Bone marrow (tissue), 2 donors: ENCODE measurements at places on chromosomes 4 and X.

DNA sequence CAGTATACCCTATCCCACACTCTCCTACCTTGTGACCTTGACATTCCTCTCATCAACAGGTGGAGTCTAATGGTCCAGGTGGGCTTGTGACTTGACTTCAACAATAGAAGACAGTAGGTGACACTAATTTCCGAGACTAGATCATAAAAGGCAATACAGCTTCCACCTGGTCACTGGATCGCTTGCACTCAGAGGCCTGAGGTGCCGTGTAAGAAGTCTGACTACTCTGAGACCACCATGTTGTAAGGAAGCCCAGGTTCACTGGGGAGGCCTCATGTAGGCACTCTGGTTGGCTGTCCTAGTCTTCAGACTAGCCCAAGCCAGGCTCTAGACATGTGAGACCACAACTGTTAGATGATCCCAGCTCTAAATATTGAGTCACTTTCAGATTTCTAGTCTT lies 370.4 kb downstream of the MID1IP1 start:
- no peak for DNase-seq

- DNase-seq = no peak
Measured at GRCh38 chr4:185341377-185341776, 54.3 kb downstream of the LRP2BP start.

- DNase-seq = no peak
Measured at GRCh38 chrX:30751497-30751896, 98.3 kb downstream of the GK start.

- DNase-seq = no peak
Measured at GRCh38 chr4:11514779-11515419, 86.2 kb upstream of the HS3ST1 start.

DNA sequence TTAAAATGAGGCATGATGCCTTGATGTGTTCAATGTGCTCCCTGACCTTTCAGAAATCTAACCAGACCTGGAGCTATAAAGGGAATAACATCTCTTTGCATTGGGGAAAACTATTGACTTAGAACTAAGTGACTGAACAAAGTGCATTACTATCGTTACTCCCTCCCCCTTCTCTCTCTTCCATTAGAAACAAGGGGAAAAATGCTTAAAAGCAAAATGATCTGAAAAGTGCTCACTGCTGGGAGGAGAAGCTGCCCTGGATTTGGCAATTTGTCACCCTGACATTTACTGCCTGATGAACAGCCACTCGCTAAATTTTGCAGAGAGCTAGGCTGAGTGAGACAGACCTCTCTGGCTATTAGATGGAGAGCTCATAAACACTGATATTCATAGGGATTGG lies 48.6 kb upstream of the PARM1 start:
- no peak for DNase-seq

- no peak for DNase-seq
Measured at GRCh38 chr4:174742561-174742960, 86.5 kb downstream of the GLRA3 start.

DNA sequence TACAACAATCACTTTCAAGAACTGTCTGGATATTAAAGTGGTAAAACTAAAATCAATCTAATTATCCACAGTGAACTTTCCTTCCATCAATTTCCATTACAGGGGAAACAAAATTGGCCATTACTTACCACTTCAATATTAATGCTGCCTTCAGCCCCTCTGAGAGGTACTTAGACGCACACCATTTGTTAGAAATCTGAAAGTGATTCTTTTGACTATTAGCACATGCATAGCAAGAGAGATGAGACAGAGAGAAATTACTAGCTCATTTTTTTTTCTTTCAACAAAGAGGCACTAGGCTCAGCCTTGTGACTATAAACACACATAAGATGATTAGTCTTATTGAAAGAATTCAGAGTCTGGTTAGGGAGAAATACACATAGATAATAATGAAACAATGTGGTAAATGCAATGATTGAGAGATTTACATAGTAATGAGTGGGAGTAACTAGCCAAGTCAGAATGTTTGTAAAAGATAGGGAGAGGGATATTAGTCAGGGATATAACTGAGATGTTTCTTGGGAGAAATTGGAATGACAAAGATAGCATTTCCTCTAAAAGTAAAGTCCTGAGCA lies 93.3 kb downstream of the YIPF7 start:
- no peak for DNase-seq

DNA sequence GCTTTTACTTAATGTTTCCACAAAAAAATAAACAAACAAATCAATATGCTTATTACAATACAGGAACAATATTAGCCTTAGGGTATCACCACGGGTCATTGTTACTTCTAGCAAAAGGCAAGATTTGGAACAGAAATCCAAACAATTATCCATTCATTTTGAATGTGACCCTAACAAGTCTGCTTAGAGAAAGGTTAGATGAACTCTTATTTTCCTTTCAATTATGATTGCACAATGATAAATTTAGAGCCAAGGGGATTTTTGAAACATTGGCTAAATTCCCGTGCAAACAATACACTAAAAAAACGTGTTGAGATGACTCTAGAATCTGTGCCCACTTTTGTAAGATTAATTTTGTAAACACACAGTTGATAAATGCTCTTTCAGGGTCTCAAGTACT lies 474.7 kb downstream of the PCDH7 start:
- no peak for DNase-seq

- DNase-seq = no peak
Measured at GRCh38 chrX:123311486-123311885, 127.4 kb downstream of the GRIA3 start.

- DNase-seq = no peak
Measured at GRCh38 chrX:77597511-77597910, 150.3 kb downstream of the FGF16 start.

DNA sequence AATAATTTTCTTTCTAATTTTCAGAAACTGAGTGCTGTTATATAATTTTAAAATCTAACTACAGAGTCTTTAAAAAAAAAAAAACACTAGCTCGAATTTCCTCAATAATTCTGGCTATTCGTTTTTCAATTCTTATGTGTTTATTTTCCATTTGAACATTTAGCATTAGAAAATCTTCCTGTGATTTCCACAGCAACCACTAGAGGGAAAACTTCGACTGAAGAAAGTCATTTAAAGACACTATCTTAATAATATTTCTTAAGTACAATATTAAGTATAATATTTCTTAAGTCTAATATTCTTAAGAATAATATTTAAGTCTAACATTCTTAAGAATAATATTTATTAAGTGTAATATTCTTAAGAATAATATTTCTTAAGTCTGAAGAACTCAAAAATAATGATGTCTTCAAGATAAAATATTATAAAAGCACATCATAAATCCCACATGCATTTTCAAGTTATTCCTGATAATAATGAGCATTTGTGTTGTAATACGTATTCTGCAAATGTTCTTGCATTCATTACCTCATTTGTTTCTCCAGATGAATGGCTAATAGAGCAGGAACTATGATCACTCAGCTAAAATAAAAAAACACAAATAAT lies 118.4 kb upstream of the WDR17 start:
- DNase-seq = no peak

GRCh38 chrX:102950908-102951866 lies 14.1 kb downstream of the RAB40AL start:
- DNase-seq = peak; percentile 0

DNA sequence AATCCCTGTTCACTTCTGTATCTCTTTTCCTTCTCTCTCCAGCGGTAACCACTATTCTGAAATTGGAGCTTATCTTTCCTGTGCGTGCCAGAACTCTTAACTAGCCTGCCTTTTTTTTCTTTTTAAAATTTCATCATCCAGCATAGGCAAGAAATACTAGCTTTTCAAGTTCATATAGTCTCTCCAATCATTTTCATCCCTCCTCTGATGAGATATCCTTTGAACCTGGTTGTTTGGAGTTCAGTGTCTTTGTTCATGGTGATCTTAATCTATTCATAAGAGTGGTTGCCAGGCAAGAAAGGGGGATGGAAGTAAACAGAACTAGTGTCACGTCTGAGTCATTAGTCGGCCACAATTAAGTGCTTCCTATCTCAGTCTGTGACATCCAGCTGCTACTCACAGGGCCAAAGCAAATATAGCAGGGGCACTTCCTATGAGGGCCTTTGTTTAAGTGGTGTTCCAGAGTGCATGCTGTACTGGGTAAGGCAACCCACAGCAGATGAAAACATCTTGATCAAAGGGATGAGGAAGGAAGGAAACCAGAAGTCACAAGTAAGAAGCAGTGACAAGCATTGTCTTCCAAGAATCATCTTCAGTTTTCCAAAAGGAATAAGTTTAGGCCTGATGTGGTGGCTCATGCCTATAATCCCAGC lies 56.4 kb upstream of the XIAP start:
- DNase-seq = no peak

DNA sequence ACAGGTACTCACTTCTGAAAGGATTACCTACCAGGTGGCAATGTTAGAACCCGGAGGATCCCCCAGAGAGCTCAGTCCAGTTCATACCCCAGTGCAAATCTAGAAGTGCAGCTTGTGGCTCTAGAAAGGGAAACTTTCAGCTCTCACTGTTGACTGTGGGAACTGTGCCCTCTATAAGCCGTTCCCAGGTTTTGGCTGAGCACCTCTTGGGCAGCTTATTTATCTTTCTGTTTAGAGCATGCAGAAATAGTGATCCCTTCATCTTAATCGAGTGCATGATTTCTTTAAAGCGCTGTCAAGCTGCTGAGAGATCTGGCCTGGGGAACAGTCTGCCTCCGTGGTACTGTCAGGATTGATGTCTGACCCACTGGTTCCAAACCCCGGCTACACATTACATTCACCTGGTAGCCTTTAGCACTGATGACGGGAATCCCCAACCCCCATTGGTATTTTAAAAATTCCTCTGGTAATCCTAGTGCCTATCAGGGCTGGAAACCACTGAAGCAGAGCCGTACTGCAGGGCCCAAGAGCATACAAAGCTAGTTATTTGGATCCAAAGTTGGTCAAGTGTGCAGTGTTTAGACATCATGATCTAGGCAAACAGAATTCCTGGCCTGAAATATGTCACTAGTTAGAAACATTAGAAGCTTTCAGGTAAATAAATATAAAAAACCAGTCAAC lies 103.2 kb downstream of the KLHL8 start:
- no peak for DNase-seq

- no peak for DNase-seq
Measured at GRCh38 chrX:84320614-84321013, 132.6 kb upstream of the RPS6KA6 start.

- no peak for DNase-seq
Measured at GRCh38 chr4:8205749-8206611, 6.9 kb downstream of the SH3TC1 start.

DNA sequence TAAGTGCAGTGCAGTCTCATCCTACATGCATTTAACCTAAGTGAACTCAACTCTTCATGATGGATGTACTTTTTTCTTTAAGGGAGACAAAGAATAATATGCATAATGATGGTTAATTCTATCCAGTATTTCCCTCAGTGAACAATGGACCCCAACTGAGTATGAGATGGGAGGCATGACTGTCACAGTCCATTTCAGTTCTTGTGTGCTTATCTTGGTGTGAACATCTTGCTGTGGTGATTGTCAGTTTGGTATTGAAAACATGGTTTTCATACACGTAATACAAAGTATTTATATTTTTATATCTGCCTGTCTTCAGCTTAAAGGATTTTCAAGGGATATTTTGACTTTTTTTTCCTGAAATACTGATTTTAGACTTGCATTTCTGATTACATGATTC lies 72.0 kb upstream of the NDUFC1 start:
- DNase-seq = no peak

- DNase-seq = no peak
Measured at GRCh38 chr4:78543424-78544125, 8.0 kb upstream of the ANXA3 start.

GRCh38 chr4:10024303-10024702 lies 3.0 kb upstream of the SLC2A9 start:
- DNase-seq = no peak

- no peak for DNase-seq
Measured at GRCh38 chrX:46757052-46757451, 1.9 kb downstream of the SLC9A7 start.

- no peak for DNase-seq
Measured at GRCh38 chr4:178423366-178423765, 981.1 kb upstream of the AGA start.

DNA sequence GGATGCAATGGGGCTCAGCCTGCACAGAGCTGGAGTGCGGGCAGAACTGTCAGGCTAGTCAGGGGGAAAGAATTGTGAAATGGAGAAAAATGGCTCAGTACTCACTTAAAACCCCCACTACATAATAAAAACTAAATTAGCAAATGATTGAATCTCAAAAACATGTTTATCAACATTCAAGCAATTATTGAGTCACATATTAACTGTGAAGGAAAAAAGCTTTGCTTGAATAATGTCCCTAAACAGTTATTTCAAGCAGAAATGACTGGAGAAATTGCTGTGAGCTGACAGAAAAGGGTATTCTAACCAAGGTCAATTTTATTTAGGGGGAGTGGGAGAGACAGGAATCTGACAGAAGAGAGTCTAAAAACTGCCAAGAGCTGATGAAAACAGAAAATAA lies 37.4 kb downstream of the GPC3 start:
- DNase-seq = no peak

DNA sequence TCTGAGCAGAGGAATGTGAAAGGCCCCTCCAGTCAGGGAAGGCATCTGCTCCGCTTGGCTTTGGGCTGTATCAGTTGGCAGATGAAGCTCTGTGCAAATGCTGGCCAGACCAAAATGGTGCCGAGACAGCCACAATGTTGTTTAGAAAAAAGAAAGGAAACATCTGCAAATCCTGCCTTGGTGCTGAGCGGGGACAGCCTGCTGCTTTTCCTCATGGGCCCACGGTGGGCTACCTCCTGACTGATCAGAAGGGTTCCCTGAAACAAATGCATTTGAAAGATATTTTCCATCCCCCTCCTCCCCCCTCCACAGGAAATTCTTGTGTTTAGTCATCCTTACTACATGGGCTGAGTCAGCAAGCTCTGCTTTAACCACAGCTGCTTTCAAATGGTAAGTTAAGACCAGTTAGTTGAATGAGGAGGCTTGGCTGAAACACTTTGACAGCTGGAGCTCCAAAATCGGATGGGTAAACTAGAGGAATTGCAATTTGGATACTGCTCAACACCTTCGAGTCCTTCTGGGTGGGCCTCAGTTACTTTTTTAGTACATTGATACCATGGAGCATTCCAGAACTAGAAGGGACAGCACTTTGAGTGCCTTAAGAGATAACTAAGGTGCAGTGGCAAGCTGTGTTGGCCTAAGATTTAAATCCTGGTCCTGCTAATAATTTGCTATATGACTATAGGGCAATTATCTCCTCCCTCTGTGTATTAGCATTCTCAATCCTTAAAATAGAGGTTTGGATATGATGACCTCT lies 36.0 kb downstream of the PLAC1 start:
- peak; percentile 73 for DNase-seq

- no peak for DNase-seq
Measured at GRCh38 chr4:17232566-17233253, 279.2 kb downstream of the QDPR start.

DNA sequence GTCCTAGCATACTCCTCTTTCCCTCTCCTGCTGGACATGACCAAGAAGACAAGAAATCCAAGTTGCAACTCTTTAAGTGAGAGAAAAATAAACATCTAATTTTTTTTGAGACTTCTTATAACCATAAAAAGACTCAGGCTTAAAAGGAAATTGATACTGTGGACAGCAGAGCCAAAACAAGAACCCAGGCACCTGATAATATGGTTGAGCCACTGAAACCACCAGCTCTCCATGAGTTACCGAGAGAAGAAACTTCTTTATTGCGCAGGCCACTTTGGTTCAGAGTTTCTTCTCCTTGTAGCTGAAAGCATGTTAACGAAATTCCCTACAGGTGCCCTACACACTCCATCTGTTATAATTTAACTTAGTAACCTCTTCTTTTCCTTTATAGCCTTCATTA lies 11.3 kb upstream of the SPCS3 start:
- DNase-seq = no peak
